Cerebellum (tissue), 4 donors: ENCODE measurements at places on chromosomes 1 and 21. TPM values are rescaled to one million over a fixed set of nuclear protein-coding genes. Genes with fewer than 3 reads are reported as not detected.

The UBXN11 gene
- 10.2 TPM for total RNA-seq

The OR2AK2 gene
- total RNA-seq = 3.0 TPM

The CFHR1 gene
- total RNA-seq = not detected

The RHOU gene
- 34.0 TPM for total RNA-seq

The MKNK1 gene
- 23.3 TPM for total RNA-seq

The IKBKE gene
- 2.5 TPM for total RNA-seq

The HPDL gene
- 1.3 TPM for total RNA-seq

The DNAJC28 gene
- total RNA-seq = 5.1 TPM

The UMODL1 gene
- 0.09 TPM for total RNA-seq

The RHCE gene
- 0.18 TPM for total RNA-seq

The LCE1A gene
- total RNA-seq = not detected

The PGBD5 gene
- 21.4 TPM for total RNA-seq

The ALG14 gene
- 3.2 TPM for total RNA-seq

The DEPDC1 gene
- 7.3 TPM for total RNA-seq

The KRTAP19-8 gene
- total RNA-seq = not detected

The AMY1C gene
- total RNA-seq = not detected
